Cardiac septum (tissue), 1 donor: ENCODE measurements at places on chromosomes 16 and 17.

DNA sequence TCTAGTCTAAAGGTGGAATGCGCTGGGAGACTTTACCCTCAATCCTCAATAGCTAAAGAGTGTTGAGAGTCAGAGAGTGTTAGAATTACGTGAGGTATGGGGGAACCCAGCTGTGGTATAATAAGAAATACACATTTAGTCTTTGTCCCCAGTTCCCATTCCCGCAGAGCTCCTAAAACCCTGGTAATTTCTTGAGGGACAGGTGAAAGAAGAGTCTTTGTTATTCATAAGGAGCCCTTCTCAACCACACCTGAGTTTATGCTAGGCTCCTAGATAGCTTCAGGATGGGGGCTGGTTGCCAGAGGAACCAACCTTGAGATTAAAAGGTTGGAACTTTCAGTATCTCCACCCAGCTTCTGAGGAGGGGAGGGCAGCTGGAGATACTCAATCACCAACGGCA lies 5.8 kb downstream of the ZNF18 start:
- DNase-seq: no peak

DNA sequence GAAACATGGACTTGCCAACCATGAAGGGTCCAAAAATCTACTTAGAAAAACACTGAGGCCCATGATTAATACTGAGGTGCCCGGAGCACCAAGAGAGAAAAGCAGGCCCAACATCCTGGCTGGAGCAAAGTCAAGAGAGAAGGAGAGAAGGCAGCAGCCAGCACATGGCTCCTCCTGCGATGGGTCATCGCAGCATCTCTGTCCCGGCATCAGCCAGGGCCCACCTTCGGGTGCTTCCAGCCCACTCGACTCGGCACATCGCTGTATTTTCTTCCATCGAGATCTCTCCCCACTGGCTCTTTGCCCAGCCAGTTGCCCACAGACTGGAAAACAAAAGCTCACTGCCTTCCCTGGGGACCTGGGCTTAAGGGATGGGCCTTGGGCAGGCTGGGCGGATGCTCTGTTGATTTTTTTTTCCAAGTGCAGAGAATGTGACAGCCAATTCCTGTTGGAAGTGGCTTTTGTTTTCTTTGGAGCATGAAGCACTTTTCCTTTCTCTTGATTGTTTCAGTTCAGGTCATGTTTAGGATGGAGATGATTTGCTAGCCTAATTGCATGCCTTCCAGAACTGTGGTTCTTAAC lies 58.1 kb downstream of the CYB5B start:
- DNase-seq: no peak

DNA sequence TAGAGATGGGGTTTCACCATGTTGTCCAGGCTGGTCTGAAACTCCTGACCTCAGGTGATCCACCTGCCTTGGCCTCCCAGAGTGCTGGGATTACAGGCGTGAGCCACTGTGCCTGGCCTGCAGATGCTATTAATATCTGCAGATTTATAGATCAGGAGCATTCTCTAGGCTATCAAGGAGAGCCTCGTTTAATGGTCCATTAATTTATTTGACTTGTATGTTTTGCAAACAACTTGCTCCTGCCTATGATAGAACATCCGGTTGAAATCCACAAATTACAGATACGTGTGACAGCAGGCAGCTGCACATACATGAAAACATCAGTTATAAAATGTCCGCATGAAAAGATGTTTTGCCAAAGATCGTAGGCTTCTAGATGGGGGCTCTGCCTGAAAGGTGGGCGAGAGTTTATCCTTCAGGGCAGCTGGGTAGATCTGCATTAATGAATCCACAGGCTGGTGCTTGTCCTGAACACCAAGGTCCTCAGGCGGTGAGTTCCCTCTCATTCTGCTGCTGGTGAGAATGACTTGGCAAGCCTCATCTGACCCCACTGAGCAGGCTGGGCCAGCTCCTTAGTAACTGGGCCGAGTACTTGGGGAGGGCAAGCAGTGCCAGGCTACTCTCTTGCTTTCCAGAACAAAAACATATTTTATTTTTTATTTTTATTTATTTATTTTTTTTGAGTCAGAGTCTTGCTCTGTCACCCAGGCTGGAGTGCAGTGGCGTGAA lies 37.1 kb upstream of the MGAT5B start:
- DNase-seq: no peak

DNA sequence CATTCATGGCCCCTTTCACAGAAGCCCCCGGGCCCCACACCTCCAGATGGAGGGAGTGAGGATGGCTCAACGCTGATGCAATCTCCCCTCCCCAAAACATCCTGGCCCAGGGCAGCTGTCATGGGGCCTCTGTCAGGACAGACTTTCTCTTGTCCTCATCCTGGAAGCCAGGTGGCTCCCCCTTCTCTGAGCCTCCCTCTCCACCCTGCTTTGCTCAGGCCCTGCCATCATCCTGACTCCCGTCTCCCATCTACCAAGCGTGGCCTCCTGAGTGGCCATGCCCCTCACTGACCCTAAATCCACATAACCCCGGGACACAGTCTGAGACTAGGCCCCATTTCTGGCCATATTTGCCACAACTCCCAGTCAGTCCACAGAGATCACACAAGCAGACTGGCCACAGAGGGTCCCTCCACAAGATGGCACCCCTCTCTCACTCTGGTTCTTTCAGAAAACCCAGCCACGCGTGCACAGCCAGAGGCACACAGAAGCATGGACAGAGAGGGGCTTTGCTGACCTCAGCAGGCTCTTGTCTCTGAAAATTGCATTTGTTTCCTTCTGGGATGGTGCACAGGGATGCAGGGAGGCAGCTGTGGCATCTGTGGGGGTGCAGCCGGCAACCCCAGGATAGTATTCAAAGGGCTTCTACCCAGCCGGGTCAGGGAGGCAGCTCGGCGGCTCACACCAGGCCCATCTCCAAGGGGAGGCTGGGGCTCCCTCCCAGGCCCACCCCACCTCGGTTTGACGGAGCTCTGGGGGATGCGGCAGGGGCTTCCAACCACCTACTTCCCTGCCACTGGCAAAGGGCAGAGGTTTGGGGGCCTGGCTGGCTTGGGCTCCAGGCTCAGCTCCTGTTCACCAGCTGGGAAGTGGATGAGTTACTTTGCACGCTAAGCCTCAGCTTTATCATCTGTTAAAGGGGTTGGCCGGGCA lies 16.9 kb downstream of the DOC2B start:
- no peak for DNase-seq

DNA sequence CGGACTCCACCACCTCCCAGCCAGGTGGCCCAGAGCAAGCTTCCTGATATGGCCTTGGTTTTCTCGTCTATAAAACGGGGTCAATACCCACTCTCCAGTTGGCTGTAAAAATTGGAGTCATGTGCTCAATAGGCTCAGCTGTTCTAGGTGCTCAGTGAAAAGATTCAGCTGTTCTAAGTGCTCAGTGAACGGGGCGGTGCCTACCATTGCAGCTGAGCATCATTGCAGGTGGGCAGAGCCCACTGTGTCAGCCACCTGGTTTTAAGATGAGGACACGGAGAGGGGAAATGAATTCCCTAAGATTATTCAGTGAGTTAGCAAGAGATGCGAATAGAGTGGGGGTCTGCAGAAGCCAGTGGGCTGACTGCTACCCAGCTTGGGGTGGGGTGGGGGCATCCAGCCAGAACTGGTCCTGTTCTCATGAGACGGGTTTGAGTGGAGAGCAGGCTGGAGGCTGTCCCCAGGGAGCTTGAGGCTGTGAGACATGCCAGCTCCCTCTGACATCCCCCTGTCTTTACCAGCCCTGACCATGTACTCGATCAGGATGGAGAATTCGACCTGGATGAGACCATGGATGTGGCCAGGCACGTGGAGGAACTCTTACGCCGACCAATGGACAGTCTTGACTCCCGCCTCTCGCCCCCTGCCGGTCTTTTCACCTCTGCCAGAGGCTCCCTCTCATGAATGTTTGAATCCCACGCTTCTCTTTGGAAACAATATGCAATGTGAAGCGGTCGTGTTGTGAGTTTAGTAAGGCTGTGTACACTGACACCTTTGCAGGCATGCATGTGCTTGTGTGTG lies 21.9 kb downstream of the STAT5A start:
- no peak for DNase-seq

DNA sequence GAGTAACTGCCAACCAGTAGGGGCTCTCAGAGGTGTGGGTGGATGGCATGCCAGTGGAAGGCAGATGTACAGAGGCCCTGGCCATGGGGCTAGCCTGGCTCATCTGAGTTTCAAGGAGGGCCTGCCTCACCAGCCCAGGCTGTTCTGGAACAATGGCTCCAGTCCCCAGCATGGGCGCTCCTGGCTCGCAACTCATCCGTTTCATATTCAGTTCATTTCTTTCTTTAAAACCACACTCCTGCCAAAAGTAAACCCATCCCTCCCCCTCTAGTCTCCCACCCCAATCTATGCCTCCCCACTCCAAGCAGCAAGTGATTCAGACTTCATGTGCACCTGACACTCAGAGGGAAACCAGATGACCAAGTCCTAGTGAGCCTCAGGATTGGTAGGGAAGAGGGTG lies 2.4 kb downstream of the CCL13 start:
- DNase-seq: no peak

DNA sequence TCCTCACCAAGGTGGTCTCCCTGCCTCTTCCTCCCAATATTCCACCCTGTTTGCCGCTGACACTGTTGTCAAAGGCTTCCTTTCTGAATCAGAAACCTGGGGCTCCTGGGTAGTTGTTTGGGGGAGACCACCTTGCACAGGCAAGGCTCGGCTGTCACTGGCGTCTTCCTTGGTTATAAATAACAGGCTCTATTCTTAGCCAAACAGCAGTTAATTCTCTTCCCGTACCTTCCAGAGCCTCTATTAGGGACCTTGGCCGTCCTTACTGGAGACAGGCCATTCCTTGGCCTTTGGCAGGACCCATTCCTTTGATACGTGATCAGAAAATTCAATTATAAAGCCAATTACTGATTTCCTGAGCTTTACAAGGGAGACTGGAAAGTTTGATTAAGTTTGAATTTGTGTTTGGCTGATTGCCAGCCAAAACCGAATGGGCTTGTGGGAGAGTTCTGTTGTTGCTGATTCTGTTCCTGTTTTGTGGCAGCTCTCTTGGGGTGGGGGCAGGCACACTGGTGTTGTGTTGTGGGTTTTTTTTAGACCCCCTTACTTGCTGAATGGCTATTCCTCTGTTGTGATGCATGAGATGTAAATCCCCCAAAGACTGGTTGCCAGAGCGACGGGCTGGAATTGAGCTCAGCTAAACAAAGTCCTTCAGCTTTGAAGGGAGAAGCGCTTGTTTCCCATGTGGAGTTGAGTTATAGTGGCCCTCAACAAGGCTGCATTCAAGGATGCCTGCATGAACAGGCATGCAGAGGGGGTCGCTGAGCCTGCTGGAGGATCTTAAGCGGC lies 104.6 kb downstream of the GNAO1 start:
- DNase-seq: no peak

DNA sequence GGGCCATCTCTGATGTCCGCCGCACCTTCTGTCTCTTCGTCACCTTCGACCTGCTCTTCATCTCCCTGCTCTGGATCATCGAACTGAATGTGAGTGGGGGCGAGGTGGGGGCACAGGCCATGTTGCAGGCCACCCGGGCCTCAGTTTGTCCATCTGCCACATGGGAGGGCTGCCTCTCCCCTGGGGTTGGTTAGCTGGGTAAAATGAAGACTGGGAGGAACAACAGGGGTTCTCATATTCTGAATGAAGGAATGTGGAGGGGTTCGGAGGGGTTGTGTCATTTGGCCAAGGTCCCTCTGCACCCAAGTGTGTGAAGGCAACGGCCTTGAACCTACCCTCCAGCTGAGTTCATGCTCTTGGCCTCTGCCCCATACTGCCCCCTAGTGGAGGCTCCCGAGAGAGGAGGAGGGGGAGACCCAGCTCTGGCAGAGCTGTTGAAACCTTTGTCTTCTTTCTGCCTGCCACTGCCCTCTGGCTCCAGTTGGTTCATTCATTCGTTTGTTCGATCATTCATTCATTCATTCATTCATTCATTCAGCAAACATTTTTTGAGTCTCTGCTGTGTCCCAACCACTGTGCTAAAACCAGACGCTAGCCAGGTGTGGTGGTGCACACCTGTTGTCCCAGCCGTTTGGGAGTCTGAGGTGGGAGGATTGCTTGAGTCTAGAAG lies 11.4 kb upstream of the TCAP start:
- DNase-seq: no peak

- no peak for DNase-seq
Observed at GRCh38 chr16:22969567-22969966, 155.6 kb downstream of the HS3ST2 start.

DNA sequence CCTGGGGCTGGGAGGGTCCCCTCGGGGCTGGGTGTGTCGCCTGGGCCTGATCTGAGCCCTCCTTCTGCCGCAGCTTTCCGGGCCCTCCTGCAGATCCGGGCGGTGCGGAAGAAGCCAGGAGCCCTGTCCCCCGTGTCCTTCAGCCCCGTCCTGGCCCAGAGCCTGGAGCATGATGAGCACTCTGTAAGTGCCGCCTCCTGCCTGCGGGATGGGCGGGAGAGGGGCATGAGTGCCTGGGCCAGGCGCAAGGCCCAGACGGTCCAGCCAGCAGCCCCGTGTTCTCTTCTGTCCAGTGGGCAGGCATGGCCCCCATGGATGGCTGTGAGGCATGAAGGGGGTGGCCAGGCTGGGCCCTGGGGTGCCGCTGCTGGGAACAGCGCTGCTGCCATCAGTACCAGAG lies 16.0 kb upstream of the NUDT16L1 start:
- DNase-seq: peak; percentile 90

- no peak for DNase-seq
Observed at GRCh38 chr16:82522026-82522425, 104.7 kb upstream of the CDH13 start.

DNA sequence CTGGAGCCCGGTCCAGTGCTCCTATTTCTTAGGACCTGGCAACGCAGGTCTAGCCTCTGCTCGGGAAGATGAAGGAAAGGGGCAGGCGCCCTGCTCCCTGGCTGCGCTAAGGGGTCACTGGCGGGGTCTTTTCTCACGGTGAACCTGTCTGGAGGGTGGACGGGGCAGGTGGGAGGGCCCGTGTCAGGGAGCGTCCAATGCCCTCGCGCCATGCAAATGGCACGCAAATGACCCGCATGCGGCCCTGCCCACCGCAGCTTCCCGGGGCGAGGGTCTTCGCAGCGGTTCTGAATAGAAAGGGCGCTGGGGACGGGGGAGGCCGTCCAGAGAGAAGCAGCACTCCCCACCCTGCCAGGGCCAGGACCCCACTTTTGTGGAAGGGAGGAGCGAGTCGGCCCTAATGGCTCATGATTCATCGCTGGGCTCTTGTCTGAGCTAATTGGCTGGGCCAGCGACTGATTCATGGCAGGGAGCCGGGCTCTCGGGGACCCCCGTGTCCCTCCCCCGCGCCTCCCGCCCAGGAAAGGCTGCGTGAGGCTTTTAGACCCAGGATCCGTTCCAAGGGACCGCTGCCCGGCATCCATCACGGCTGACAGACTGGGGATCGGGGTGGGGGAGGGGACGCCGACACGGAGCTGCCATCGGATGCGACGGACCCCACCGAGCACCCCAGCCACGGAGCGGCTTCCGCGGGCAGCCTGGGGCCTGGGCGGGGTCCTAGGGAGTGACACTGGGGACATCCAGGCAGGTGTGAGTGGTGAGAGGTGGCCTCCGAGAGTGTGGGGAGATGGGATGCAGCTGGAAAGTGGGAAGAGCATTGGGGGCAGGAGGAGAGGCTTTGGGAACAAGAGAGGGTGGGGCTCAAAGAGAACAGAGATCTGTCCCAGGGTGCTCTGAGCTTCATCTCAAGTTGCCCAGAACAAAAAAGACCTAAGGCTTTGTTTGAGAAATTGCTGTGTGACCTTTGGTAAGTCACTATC lies 25.0 kb upstream of the NGFR start:
- DNase-seq: no peak

GRCh38 chr17:6070913-6071511 lies 833 bp downstream of the WSCD1 start:
- DNase-seq: no peak
